ENCODE measurements at places on chromosomes 3 and 15.

DNA sequence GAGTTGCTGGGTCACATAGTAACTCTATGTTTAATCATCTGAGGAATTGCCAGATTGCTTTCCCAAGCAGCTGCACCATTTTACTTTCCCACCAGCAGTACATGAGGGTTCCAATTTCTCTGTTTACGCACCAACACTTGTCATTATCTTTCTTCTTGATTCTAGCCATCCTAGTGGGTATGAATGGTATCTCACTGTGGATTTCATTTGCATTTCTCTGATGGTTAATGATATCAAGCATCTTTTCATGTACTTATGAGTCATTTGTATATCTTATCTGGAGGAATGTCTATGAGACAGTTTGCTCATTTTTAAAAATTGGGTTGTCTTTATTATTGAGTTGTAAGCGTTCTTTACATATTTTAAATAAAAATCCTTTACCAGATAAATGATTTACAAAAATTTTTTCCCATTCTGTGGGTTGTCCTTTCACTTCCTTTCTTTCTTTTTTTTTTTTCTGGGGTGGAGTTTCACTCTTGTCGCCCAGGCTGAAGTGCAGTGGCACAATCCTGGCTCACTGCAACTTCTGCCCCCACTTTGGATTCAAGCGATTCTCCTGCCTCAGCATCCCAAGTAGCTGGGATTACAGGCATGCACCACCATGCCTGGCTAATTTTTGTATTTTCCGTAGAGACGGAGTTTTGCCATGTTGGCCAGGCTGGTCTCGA lies 8.9 kb upstream of the SGO1 start:
- no peak for DNase-seq

- DNase-seq, result no peak
These were observed 111.3 kb downstream of the AKAP13 start for GRCh38 chr15:85491691-85492090.

- DNase-seq, result no peak
These were observed 2.9 kb upstream of the P2RY12 start for GRCh38 chr3:151387432-151387831.

- DNase-seq, result no peak
These were observed 4.2 kb downstream of the PRR23B start for GRCh38 chr3:139016430-139017048.

DNA sequence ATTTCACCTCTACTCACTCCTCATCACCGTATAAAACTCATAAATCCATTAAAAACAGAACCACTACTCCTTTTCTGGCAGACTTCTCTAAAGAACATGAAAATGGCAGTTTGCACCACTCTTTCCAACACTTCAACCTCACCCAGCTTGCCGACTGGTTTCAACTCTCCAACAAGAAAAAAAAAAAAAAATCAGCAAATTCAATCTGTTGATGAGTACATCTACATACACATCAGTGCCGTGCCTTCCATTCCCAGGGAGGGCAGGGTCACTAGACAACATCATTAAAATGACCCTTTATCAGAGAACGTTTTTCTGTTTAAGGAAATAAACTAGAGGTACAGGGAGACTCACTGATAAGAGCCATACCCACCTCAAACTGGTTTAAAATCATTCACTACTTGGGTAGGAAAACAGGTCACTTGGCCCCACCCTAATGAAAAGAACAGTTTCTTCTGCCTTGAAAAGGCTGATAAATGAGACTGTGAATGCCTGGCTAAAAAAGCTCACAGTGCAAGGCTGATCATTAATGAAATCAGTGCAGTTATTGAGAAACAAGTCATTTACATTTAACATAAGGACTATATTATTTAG lies 6.0 kb downstream of the ANXA2 start:
- DNase-seq, result no peak
